ENCODE measurements at places on chromosomes 11 and 22. TPM values are rescaled to one million over a fixed set of nuclear protein-coding genes. Genes with fewer than 3 reads are reported as not detected.

Gene RAB36
- total RNA-seq, result not detected

Gene MPPED2
- 10.2 TPM for total RNA-seq

Gene AIP
- total RNA-seq, result 39.8 TPM

Gene GVQW3
- total RNA-seq, result 5.9 TPM

Gene SLC29A2
- total RNA-seq, result 2.6 TPM

Gene YAP1
- 37.5 TPM for total RNA-seq

Gene MFNG
- total RNA-seq, result 1.1 TPM

Gene ACCS
- 5.7 TPM for total RNA-seq

Gene POLD3
- 28.4 TPM for total RNA-seq

Gene SLC5A12
- 0.05 TPM for total RNA-seq

Gene LMO2
- total RNA-seq, result 1.2 TPM

Gene ZNF280B
- 0.18 TPM for total RNA-seq

Gene BIRC3
- not detected for total RNA-seq

Gene NAV2
- total RNA-seq, result 73.1 TPM

Gene UPK3A
- not detected for total RNA-seq

Gene TMPRSS6
- not detected for total RNA-seq

- no peak overlapping the region for H3K4me3 ChIP-seq
- no peaks in the 10 kb centered on the region for H3K27me3 ChIP-seq
- no peak for DNase-seq
- peaks cover 44% of the 10 kb centered on the region for H3K4me1 ChIP-seq
Measured at GRCh38 chr11:12158909-12159308, 48.5 kb downstream of the MICAL2 start.

- DNase-seq, result no peak
- H3K27ac ChIP-seq, result no peak overlapping the region
- no peaks in the 10 kb centered on the region for H3K27me3 ChIP-seq
- no peaks in the 10 kb centered on the region for H3K36me3 ChIP-seq
Measured at GRCh38 chr11:110174645-110175310, 81.6 kb downstream of the ZC3H12C start.

DNA sequence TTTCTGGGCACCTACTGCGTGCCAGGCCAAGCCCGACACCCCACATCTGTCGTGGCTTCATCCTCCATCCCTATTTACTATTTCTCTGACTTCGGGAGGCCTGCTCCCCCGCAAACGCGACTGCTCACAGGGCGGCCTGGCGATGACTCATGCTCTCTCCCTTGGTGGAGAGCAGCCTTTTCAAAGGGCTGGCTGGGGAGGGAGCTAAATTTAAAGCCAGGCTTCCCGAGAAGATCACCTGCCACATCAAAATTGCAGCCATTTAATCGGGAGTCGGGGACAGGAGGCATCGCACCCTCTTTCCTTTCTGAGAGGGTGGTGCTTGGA is 24.9 kb upstream of the SHISAL1 start:
- no peak overlapping the region for H3K27ac ChIP-seq
- no peak overlapping the region for H3K4me3 ChIP-seq
- H3K27me3 ChIP-seq, result 0 out of 2 replicates have a peak, but pooled peaks cover 4% of the 10 kb centered on the region

GRCh38 chr11:47501101-47501500 is 51.8 kb downstream of the CELF1 start:
- H3K36me3 ChIP-seq, result peaks cover 4% of the 10 kb centered on the region
- no peak overlapping the region for H3K4me3 ChIP-seq
- H3K27me3 ChIP-seq, result no peaks in the 10 kb centered on the region
- H3K4me1 ChIP-seq, result peaks cover 46% of the 10 kb centered on the region
- no peak overlapping the region for H3K27ac ChIP-seq
- no peak for DNase-seq

- H3K4me1 ChIP-seq, result no peaks in the 10 kb centered on the region
- DNase-seq, result no peak
- H3K4me3 ChIP-seq, result no peak overlapping the region
- no peak overlapping the region for H3K27ac ChIP-seq
- no peaks in the 10 kb centered on the region for H3K27me3 ChIP-seq
Measured at GRCh38 chr11:133065847-133066485, 466.3 kb downstream of the OPCML start.

GRCh38 chr11:121068787-121069186 is 32.3 kb upstream of the TECTA start:
- H3K4me1 ChIP-seq, result peaks cover 9% of the 10 kb centered on the region
- no peaks in the 10 kb centered on the region for H3K36me3 ChIP-seq
- no peak overlapping the region for H3K4me3 ChIP-seq
- no peak for DNase-seq
- no peak overlapping the region for H3K27ac ChIP-seq
- H3K27me3 ChIP-seq, result no peaks in the 10 kb centered on the region

GRCh38 chr22:38549101-38549894 is 20.7 kb downstream of the DMC1 start:
- H3K4me1 ChIP-seq, result no peaks in the 10 kb centered on the region
- DNase-seq, result no peak
- H3K4me3 ChIP-seq, result no peak overlapping the region
- H3K36me3 ChIP-seq, result no peaks in the 10 kb centered on the region

GRCh38 chr22:24516301-24516737 is 21.2 kb downstream of the UPB1 start:
- peaks cover 14% of the 10 kb centered on the region for H3K4me1 ChIP-seq

DNA sequence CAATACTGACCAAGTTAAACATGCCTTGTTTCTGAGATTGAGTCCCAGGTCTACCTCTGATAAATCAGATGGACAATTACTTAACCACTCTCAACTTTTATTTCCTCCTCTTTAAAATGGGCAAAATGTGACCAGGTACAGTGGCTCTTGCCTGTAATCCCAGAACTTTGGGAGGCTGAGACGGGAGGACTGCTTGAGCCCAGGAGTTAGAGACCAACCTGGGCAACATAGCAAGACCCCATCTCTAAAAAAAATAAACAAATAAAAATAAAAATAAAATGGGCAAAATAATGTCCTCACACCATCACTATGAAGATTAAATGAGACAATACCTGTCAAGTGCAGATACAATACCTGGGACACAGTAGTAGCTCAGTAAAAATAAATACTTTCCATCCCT is 33.0 kb downstream of the FZD4 start:
- no peak for DNase-seq
- peaks cover 34% of the 10 kb centered on the region for H3K4me1 ChIP-seq
- H3K27ac ChIP-seq, result no peak overlapping the region
- no peaks in the 10 kb centered on the region for H3K36me3 ChIP-seq
- no peak overlapping the region for H3K4me3 ChIP-seq
- no peaks in the 10 kb centered on the region for H3K27me3 ChIP-seq

DNA sequence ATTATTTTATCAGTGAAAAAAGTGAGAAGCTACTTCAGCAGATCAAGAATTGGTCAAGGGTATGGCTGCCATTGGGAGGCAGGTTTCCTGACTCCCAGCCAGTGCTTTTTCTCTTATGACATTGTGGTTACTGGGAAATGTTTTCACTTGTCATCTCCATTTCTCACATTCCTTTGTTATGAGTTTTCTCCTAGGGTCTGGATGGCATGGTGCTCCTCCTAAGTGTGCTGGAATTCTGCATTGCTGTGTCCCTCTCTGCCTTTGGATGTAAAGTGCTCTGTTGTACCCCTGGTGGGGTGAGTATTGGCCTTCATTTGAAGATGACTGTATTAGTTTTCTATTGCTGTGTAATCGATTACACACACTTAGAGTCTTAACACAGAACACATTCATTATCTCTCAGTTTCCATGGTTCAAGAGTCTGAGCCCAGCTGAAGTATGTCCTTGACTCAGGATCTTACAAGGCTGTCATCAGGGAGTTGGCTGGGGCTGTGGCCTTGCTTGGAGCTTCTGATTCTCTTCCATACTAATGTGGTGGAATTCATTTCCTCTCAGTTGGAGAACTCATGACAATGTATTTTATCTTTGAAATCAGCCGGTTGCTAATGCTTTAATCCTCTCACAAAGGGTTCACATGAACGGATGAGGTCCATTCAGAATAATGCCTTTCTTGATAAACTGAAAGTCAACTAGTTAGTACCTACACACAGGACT is 21.0 kb upstream of the MS4A6E start:
- H3K27me3 ChIP-seq, result no peaks in the 10 kb centered on the region
- DNase-seq, result peak; percentile 2
- no peaks in the 10 kb centered on the region for H3K4me1 ChIP-seq
- no peaks in the 10 kb centered on the region for H3K36me3 ChIP-seq
- no peak overlapping the region for H3K4me3 ChIP-seq

DNA sequence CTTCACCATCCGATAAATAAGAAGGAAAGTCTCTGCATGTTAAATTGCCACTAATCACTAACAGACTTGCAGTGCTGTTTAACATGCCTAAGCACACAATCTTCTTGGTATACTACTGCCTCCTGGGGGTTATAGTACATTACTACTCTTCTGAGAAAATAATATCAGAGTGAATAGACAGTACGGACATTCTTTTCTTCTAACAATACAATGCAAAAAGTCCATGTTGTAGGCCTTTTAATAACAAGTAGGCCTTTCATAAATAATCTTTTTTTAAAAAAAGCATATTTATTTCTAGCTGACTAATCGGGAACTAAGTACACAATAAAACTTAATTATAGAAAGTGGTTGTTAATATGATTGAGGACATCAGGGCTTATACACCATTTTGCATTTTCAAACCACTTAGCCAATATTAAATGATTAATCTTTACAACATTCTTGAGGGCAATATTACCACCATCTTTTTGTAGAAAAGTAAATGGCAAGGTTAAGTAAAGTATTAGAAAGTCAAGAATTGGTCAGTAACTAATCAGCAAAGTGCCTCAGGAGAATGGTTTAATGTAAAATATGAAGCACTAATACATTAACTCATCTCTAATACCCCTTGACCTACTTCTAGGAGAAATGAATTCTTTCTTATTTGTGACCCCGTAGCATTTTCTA is 84.7 kb downstream of the TTC28 start:
- peak; percentile 75 for DNase-seq
- H3K27me3 ChIP-seq, result no peaks in the 10 kb centered on the region
- no peak overlapping the region for H3K4me3 ChIP-seq
- H3K36me3 ChIP-seq, result no peaks in the 10 kb centered on the region
- H3K4me1 ChIP-seq, result 0 out of 2 replicates have a peak, but pooled peaks cover 5% of the 10 kb centered on the region

- H3K27me3 ChIP-seq, result no peaks in the 10 kb centered on the region
- no peak overlapping the region for H3K4me3 ChIP-seq
- no peaks in the 10 kb centered on the region for H3K4me1 ChIP-seq
- no peak overlapping the region for H3K27ac ChIP-seq
- H3K36me3 ChIP-seq, result peaks cover 11% of the 10 kb centered on the region
Measured at GRCh38 chr11:45859661-45860140, 12.4 kb downstream of the CRY2 start.

GRCh38 chr11:107969219-107969618 is 39.5 kb upstream of the CUL5 start:
- DNase-seq, result no peak
- no peaks in the 10 kb centered on the region for H3K27me3 ChIP-seq
- H3K27ac ChIP-seq, result no peak overlapping the region
- H3K4me3 ChIP-seq, result no peak overlapping the region

GRCh38 chr22:43848366-43849171 is 13.7 kb downstream of the SULT4A1 start:
- no peak overlapping the region for H3K4me3 ChIP-seq
- DNase-seq, result no peak
- H3K36me3 ChIP-seq, result no peaks in the 10 kb centered on the region
- peaks cover 7% of the 10 kb centered on the region for H3K27me3 ChIP-seq
- H3K27ac ChIP-seq, result no peak overlapping the region

- DNase-seq, result no peak
- H3K27ac ChIP-seq, result peak overlapping the region; percentile 25
- H3K27me3 ChIP-seq, result no peaks in the 10 kb centered on the region
- H3K36me3 ChIP-seq, result no peaks in the 10 kb centered on the region
Measured at GRCh38 chr11:128187835-128188234, 399.5 kb downstream of the ETS1 start.

GRCh38 chr11:2581151-2581930 is 118.5 kb downstream of the KCNQ1OT1 start:
- no peak overlapping the region for H3K4me3 ChIP-seq
- H3K27me3 ChIP-seq, result no peaks in the 10 kb centered on the region
- H3K4me1 ChIP-seq, result peaks cover 9% of the 10 kb centered on the region
- no peak overlapping the region for H3K27ac ChIP-seq

GRCh38 chr22:23205339-23206049 is 25.2 kb downstream of the BCR start:
- peaks cover 23% of the 10 kb centered on the region for H3K36me3 ChIP-seq
- no peak for DNase-seq
- no peak overlapping the region for H3K27ac ChIP-seq
- H3K4me1 ChIP-seq, result peaks cover 11% of the 10 kb centered on the region
- H3K27me3 ChIP-seq, result no peaks in the 10 kb centered on the region

DNA sequence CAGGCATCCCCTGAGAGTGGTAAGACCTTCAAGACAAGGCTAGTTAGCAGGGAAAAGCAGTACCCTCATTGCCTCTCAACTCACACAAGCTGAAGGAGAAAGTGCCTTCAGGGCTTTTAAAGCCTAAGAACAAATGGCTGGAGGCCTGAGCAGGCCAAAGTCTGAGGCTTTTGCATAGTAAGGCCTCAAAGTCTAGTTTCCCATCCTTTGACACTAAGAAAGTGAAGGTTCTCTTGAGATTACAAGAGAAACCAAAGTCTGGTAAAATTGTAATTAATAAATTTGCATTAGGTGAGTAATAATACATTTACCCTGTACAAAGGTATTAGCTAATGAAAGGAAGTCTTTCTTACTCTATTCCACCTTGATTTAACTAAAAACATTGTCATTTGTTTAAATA is 47.0 kb upstream of the CCDC89 start:
- H3K27me3 ChIP-seq, result no peaks in the 10 kb centered on the region
- H3K27ac ChIP-seq, result no peak overlapping the region
- DNase-seq, result no peak
- H3K36me3 ChIP-seq, result peaks cover 24% of the 10 kb centered on the region
- no peak overlapping the region for H3K4me3 ChIP-seq

DNA sequence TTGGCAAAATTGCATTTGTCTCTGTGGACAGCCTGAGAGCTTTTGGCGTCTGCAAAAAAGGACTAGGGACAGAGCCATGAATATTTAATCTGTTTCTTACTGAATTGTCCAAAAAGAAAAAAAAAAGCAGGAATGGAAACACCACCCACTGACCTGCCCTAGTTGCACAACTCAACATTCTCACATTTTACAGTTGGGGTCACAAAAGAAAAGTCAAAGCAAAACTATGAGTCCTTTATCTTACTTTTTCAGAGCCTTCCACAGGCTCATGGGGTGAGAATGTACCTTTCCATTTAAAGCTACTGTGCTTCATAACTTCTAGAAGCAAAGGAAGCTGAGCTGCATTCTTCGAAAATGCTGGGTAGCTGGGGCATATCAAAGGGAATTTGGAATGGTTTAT is 225.7 kb downstream of the FAM76B start:
- no peak overlapping the region for H3K27ac ChIP-seq
- no peak for DNase-seq
- H3K36me3 ChIP-seq, result no peaks in the 10 kb centered on the region
- no peaks in the 10 kb centered on the region for H3K27me3 ChIP-seq

GRCh38 chr11:123330071-123330470 is 100.0 kb upstream of the GRAMD1B start:
- H3K4me3 ChIP-seq, result no peak overlapping the region
- H3K4me1 ChIP-seq, result no peaks in the 10 kb centered on the region
- no peak for DNase-seq
- no peaks in the 10 kb centered on the region for H3K27me3 ChIP-seq
- H3K27ac ChIP-seq, result no peak overlapping the region

All from SJCRH30 (cell line).